ENCODE measurements at places on chromosomes 16 and 17. TPM values are rescaled to one million over a fixed set of nuclear protein-coding genes. Genes with fewer than 3 reads are reported as not detected.

DNA sequence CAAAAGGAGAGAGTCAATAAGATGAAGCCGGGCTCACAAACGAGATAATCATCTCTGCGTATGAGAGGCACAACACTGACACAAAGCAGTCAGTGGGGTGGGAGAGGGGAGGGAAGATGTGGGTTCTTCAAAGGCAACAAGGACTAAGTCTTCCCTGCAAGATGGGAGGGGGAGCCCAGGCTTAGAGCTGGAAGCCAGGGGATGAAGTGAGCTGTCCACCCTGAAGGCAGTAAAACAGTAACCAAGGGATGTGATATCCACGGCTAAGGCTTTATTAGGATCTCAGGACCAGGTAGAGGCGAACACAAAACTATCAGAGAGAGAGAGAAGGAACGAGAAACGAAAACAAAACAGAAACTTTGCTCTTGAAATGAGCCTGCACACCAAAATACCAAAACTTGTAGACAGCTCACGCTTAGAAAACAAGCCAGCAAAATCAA, 115.9 kb downstream of the DYNLRB2 start:
- no peaks in the 10 kb centered on the region for H3K4me1 ChIP-seq
- H3K27me3 ChIP-seq = no peaks in the 10 kb centered on the region
- H3K4me3 ChIP-seq = no peak overlapping the region
- no peak overlapping the region for H3K27ac ChIP-seq
- no peaks in the 10 kb centered on the region for H3K36me3 ChIP-seq

GRCh38 chr16:19879241-19879792, 5.3 kb downstream of the GPRC5B start:
- H3K27me3 ChIP-seq = no peaks in the 10 kb centered on the region
- DNase-seq = peak; percentile 41
- peaks cover 12% of the 10 kb centered on the region for H3K4me1 ChIP-seq
- no peak overlapping the region for H3K4me3 ChIP-seq
- H3K36me3 ChIP-seq = no peaks in the 10 kb centered on the region

DNA sequence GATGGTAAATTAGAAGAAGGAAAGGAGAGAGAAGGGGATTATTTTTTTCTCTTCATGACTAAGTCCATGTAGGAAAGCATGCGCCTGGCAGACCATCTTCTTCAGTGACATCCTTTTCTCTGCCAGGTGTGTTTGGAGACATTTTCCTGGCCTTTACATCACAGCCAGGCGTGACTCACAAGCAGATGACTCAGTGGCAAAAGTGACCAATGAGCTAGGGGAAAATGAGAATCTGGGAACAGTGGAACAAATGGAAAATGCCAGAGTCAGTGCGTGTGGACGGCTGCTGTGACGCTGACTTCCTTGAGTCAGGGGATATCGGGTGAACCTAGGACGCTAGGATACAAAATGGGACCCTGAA, 9.4 kb downstream of the KIAA0513 start:
- H3K27me3 ChIP-seq = no peaks in the 10 kb centered on the region
- H3K4me3 ChIP-seq = no peak overlapping the region
- no peak for DNase-seq
- no peak overlapping the region for H3K27ac ChIP-seq

The ABCC1 gene
- total RNA-seq = 17.7 TPM

- H3K4me1 ChIP-seq = peaks cover 23% of the 10 kb centered on the region
- H3K27me3 ChIP-seq = no peaks in the 10 kb centered on the region
- peaks cover 59% of the 10 kb centered on the region for H3K36me3 ChIP-seq
- DNase-seq = no peak
- no peak overlapping the region for H3K4me3 ChIP-seq
Measured at GRCh38 chr16:27529962-27530361, 19.8 kb downstream of the GTF3C1 start.

DNA sequence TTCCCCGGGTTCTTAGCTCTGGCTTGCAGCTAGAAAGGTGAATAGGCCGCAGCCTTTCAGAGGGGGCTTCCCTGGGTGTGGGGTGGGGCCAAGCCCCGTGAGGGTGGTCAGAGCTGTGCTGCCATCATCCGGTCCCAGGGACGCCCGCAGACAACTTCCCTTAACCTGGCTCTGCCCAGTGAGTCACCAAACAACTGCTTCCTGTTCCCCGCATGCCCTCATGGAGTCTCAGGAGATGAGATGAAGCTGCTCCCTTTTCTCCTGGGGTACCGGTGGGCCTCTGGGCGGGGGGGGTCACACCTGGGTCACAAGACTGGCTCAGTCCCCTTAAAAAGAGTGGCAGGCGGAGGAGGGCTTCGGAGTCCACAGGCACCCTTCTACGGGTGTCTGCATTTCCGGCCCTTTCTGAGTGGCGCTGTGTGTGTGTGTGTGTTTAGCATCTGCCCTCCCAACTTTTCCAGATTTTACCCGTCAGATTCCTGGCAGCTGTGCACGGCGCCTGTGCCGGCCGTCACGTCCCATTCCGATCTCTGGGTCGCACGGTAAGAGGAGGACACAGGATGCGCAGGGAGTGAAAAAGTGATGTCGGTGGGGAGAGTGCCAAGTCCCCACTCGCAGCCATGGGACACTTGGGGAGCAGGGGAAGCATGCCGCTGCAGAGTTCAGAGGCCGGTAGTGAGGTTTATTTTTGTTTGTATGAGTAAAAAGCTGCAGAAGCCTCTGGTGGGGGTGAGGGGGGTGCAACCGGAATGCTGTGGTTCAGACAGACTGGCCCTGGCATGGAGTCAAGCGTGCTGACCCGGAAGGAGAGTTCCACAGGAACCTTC, 16.8 kb downstream of the HIC1 start:
- H3K4me3 ChIP-seq = no peak overlapping the region
- no peaks in the 10 kb centered on the region for H3K27me3 ChIP-seq
- no peaks in the 10 kb centered on the region for H3K36me3 ChIP-seq
- no peak overlapping the region for H3K27ac ChIP-seq
- peak; percentile 80 for DNase-seq
- H3K4me1 ChIP-seq = peaks cover 23% of the 10 kb centered on the region

GRCh38 chr17:35342276-35342675, 31.1 kb downstream of the SLFN11 start:
- no peak overlapping the region for H3K4me3 ChIP-seq
- no peak for DNase-seq
- no peaks in the 10 kb centered on the region for H3K4me1 ChIP-seq

DNA sequence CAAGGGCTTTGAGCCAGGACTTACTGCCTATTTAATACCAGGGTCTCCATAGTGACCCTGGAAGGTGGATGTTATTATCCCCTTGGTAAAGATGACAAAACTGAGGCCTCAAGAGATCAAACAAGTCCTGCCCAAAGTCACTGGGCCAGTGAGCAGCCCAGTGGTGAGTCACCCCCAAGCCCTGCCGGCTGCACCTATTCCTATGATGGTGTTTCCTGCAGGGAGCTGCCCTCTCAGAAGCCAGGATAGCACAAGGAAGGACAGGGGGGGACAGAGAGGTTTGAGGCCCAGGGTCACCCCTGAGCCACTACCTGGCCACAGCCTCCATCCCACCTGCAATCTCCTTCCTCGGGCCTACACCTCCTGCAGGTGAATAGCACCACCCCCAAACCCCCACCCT, 90.9 kb downstream of the SDK2 start:
- peaks cover 32% of the 10 kb centered on the region for H3K4me1 ChIP-seq
- no peaks in the 10 kb centered on the region for H3K36me3 ChIP-seq
- DNase-seq = no peak
- H3K27ac ChIP-seq = no peak overlapping the region

The CCL22 gene
- 0.09 TPM for total RNA-seq

GRCh38 chr17:58242171-58242784, 3.9 kb downstream of the LPO start:
- H3K4me3 ChIP-seq = no peak overlapping the region
- DNase-seq = no peak
- no peak overlapping the region for H3K27ac ChIP-seq
- peaks cover 90% of the 10 kb centered on the region for H3K27me3 ChIP-seq
- no peaks in the 10 kb centered on the region for H3K4me1 ChIP-seq

DNA sequence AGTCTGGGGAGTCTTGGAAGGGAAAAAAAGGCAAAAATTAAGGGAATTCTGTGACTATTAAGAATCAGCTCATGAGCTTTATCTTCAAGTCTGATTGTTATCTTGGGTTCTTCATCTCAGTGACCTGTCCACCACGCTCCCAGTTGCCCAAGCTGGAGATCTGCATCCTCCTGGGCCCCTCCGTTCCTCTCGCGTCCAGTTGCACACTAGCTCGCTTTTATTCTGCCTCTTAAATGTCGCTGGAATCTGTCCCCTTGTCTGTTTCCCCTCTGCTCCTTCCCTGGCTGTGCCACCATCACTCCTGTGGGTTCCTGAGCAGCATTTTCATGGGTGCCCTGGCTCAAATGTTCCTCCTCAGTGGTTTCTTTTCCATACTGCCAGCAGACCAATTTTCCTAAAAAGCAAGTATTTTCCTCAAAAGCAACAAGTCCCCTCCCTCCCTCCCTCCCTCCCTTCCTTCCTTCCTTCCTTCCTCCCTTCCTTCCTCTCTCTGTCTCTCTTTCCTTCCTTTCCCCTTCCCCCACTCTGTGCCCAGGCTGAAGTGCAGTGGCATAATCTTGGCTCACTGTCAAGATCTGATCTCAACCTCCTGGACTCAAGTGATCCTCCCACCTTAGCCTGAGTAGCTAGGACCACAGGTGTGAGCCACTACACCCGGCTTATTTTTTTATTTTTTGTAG, 1.4 kb downstream of the ENDOV start:
- peak overlapping the region; percentile 62 for H3K4me3 ChIP-seq
- peaks cover 30% of the 10 kb centered on the region for H3K27me3 ChIP-seq
- no peak overlapping the region for H3K27ac ChIP-seq
- H3K4me1 ChIP-seq = peaks cover 2% of the 10 kb centered on the region
- H3K36me3 ChIP-seq = no peaks in the 10 kb centered on the region
- DNase-seq = no peak

- H3K36me3 ChIP-seq = no peaks in the 10 kb centered on the region
- peaks cover 31% of the 10 kb centered on the region for H3K27me3 ChIP-seq
- H3K27ac ChIP-seq = no peak overlapping the region
- H3K4me1 ChIP-seq = peaks cover 9% of the 10 kb centered on the region
- peak; percentile 56 for DNase-seq
Measured at GRCh38 chr17:39151943-39152818, 744 bp upstream of the PLXDC1 start.

DNA sequence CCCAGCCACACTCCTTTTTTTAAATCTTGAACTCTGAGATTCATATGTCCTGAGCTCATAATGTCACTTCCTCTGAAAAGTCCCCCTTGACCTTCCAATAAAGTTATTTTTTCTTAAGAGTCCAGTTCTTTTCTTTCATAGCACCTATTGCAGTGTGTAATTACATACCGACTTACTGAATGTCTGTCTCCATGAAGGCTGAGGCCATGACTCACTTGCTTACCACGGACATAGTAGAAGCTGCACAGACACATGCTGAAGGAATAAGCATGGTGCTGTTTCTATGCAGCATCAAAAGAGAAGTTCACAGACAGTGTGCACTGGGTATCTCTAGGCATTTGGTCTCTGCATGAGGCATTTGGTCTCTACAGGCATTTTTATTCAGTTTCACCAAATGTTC, 77.2 kb downstream of the C17orf67 start:
- no peak overlapping the region for H3K4me3 ChIP-seq
- no peak for DNase-seq

GRCh38 chr17:1605681-1606351, 22.8 kb downstream of the SLC43A2 start:
- H3K4me1 ChIP-seq = peaks cover 3% of the 10 kb centered on the region
- no peaks in the 10 kb centered on the region for H3K36me3 ChIP-seq
- H3K4me3 ChIP-seq = no peak overlapping the region
- H3K27me3 ChIP-seq = no peaks in the 10 kb centered on the region
- no peak for DNase-seq
- no peak overlapping the region for H3K27ac ChIP-seq

DNA sequence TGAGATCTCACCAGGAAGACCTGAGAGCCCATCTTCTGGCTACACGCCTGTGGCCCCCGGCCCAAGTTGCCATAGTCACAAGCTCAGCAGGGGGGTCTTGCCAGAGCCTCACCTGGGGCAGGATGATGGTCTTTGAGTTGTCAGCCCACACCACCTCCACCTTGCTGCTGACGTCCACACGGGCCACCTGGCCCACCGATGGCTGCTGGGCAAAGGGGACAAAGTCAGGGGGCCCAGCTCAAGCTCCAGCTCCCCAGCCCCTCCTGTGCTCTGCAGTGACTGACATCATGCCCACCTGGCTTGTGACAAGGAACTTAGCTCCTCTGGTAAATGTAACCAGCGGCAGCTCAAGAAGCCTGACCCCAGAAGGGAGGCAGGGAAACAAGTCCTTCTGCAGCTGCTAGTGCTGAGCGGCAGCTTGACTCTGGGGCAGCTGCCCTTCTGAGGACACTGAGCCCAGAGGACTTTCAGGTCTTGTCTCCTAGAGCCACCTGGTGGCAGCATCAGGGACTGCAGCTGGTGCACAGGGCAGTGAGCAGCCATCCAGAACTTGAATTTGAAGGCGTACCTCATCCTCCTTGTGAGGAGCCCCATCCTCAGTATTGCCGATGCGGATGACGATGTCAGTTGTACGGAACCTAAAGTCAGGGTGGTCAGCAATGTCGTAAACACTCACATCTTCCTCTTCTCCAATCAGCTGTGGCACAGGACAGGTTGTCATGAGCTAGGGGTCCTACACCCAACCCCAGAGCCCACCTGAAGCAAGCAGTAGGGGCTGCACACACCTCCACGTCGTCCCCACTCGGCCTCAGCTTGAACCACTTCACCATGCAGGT, 13.5 kb downstream of the SPHK1 start:
- peak; percentile 90 for DNase-seq
- H3K36me3 ChIP-seq = peaks cover 62% of the 10 kb centered on the region
- no peak overlapping the region for H3K4me3 ChIP-seq

DNA sequence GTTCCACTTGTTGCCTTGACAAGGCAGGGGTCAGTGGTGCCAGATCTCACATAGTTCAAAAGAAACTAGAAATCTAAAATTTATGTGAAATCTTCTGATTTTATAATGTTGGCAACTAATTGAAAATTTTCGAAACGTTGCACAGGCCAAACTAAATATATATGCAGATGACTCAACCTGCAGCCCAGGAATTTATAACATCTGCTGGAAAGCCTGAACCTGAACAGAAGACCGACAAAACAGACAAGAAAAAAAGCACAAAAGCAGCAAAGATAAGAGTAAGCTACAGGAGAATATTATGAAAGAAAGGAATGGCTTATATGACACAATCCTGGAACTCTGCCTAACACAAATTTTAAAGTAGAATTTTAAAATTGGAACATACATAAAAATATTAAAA, 207.6 kb downstream of the CEP112 start:
- DNase-seq = no peak
- no peak overlapping the region for H3K27ac ChIP-seq
- H3K36me3 ChIP-seq = no peaks in the 10 kb centered on the region
- no peaks in the 10 kb centered on the region for H3K4me1 ChIP-seq
- H3K27me3 ChIP-seq = no peaks in the 10 kb centered on the region

- no peak for DNase-seq
- no peak overlapping the region for H3K27ac ChIP-seq
- no peaks in the 10 kb centered on the region for H3K36me3 ChIP-seq
- no peak overlapping the region for H3K4me3 ChIP-seq
Measured at GRCh38 chr17:79619196-79619595, 8.3 kb upstream of the RBFOX3 start.

DNA sequence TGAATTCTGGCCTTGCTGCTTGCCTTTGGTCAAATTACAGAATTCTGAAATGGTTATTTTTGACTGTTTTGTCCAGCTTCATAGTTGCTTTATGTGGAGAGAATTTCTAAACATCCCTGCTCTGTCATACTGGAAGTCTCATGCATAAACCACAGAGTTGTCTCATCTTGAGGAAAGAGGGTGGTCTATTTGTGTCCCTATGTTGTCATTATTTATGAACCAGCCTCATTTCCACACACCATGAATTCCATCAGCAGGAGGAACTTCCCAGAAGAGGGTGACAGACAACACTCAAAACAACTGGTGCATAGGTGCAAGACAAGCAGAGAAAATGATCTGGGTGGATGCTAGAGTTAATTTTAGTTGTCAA, 525.8 kb upstream of the GOT2 start:
- H3K4me1 ChIP-seq = no peaks in the 10 kb centered on the region
- H3K27me3 ChIP-seq = no peaks in the 10 kb centered on the region
- H3K4me3 ChIP-seq = no peak overlapping the region
- no peak for DNase-seq
